ENCODE measurements at places on chromosomes 7 and 10. TPM values are rescaled to one million over a fixed set of nuclear protein-coding genes. Genes with fewer than 3 reads are reported as not detected.

DNA sequence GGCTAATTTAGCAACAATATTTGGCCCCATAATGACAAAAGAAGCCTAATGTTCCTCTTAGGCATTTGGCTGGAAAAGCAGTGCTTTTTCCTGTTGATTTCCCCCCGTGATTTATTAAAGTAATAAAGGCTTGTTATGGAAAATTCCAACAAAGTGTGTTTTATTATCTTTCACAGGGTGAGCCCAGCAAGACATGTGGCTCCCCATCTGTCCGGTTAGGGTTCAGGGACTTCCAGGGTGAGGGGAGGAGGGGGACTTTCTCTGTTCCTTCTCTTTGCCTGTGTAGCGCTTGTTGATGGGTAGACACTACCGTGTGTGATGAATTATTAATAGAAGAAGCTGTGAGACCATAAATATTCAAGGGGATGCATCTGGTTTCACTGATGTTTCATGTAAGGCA lies 39.0 kb downstream of the HTR5A start:
- DNase-seq: no peak

DNA sequence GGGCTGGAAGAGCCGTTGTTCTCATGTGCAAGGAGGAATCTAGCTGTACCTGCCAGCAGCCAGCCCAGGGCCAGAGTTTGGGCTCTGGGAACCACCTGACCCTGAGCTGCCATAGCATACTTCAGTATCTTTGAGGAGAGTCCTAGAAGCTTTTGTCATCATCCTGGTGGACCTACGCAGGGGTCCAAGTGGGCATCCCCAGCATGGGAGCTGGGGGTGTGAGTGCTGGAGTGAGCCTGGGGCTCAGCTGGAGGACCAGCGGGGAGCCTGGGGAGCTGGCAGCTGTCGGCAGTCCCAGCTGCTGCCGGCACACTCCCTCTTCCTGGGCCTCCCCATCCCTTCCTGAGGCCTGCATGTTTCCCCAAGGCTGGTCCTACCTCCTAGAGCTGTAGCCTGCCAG lies 32.5 kb downstream of the C10orf105 start:
- no peak for DNase-seq

GRCh38 chr7:32043688-32044087 lies 26.5 kb downstream of the PDE1C start:
- no peak for DNase-seq

FBH1 gene
- polyA plus RNA-seq: 69.4 TPM

CCL24 gene
- polyA plus RNA-seq: not detected

- DNase-seq: no peak
Measured at GRCh38 chr7:29430279-29430949, 133.2 kb upstream of the PRR15 start.

- no peak for DNase-seq
Measured at GRCh38 chr10:99983280-99983988, 26.3 kb downstream of the DNMBP start.

DOCK1 gene
- 68.8 TPM for polyA plus RNA-seq

GRCh38 chr10:127193125-127193524 lies 3.3 kb downstream of the INSYN2A start:
- no peak for DNase-seq

DNA sequence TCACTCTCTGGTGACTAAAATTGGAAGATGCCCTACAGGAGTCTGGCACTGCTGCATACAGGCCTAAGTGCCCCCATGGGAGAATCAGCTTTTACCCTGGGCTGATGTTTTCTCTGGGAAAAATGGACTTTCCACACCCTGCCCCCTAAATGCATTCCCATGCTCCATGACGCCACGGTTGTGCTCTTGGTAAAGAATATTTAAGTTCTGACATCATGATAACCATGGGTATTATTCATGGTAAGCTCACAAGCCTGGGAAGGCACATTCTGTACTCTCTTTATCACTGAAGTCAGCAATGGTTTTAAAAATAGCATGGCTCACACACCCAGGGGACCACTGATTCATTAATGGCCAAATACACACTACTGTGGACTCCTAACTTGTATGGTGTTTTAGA lies 43.4 kb downstream of the HIPK2 start:
- DNase-seq: no peak

GRCh38 chr10:11677480-11677879 lies 64.7 kb upstream of the ECHDC3 start:
- no peak for DNase-seq

GRCh38 chr7:123647106-123647730 lies 8.4 kb upstream of the LMOD2 start:
- no peak for DNase-seq

GRCh38 chr10:90642650-90643049 lies 215.2 kb downstream of the HTR7 start:
- DNase-seq: no peak

ANKMY2 gene
- polyA plus RNA-seq: 36.2 TPM

GRCh38 chr10:4131407-4132215 lies 346.6 kb upstream of the KLF6 start:
- DNase-seq: no peak

GRCh38 chr7:115038158-115038557 lies 116.3 kb downstream of the MDFIC start:
- DNase-seq: no peak

DNA sequence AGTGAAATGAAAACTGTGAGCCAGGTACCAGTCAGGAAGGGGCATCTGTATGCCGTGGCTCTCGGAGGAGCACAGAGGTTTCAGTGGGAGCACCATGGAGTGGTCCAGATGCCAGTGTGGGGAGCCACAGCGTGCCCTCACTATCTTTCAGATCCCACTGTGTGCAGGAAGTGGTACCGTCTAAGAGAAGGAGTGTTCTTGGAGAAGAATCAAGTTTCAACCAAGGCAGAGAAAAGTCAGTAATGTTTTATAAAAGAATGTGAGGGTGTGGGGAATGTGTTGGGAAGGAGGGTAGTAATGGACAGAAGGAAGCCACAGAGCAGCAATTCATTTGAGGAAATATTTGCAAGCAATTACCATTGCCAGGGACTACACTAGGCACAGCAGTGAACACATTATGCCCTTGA lies 35.6 kb downstream of the PRKAR2B start:
- no peak for DNase-seq

DNA sequence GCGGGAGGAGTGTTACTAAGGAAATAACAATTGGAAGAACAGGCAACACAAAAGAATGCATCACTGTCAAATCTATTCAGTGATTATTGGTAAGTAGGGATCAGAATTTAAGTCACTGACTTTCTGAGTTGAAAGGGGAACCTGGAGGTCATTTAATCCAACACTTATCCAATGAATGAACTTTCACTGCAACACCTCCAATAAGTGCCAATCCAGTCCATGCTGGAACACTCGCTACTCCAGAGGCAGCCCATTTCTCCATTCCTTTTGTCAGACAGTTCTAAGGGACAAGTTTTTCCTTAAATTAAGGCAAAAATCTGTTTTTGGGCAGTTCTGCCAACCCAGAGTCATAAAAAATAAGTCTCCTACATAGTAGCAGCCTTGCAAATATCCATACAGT lies 29.5 kb downstream of the FRA10AC1 start:
- DNase-seq: no peak

NEUROD6 gene
- not detected for polyA plus RNA-seq

DYNC1I1 gene
- polyA plus RNA-seq: 0.28 TPM

GRCh38 chr10:120715171-120715570 lies 136.0 kb upstream of the WDR11 start:
- DNase-seq: no peak

GRCh38 chr7:39683216-39683845 lies 60.0 kb downstream of the RALA start:
- DNase-seq: no peak

CALML5 gene
- not detected for polyA plus RNA-seq

PDE6C gene
- 0.28 TPM for polyA plus RNA-seq

CYP2E1 gene
- polyA plus RNA-seq: 0.69 TPM

DNAH11 gene
- polyA plus RNA-seq: 1.9 TPM

DNA sequence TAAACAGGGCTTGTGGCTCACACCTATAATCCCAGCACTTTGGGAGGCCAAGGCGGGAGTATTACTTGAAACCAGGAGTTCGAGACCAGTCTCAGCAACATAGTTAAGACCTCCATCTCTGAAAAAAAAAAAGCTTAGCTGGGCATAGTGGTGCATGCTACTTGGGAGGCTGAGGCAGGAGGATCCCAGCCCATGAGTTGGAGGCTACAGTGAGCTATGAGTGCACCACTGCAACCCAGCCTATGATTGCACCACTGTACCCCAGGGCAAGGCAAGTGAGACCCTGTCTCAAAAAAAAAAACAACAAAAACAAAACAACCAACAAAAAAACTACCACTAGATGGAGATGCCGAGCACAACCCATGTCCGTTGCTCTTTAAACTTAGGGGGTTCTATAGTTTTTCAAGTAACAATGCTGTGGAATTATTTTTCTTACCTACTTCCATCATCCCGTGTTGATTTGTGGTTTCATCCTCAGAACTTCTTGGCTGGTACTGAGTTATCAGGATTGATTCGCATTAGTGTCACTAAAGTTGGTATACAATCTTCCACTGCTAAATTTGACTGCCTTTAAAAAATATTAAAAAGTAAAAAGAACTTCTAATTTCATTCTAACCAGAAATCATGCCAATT lies 12.2 kb upstream of the REPIN1 start:
- DNase-seq: no peak

DNA sequence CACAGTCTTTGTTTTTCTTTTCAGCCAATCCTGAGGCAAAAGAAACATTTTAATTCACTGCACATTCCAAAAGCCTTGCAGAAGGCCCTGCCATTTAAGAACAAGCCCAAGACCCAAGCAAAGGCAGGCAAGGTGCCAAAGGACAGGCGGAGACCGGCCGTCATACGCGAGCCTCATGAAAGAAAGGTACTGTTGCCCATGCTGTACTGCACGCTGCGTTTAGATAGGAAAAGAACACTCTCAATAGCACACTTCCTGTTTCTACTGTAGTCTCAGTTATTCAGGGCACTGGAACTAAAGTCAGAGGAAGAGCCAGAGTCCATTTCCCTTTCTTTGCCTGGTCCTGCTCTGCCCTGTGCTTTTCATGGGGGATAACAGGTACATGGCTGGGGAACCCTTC lies 47.6 kb downstream of the BMS1 start:
- no peak for DNase-seq

DNA sequence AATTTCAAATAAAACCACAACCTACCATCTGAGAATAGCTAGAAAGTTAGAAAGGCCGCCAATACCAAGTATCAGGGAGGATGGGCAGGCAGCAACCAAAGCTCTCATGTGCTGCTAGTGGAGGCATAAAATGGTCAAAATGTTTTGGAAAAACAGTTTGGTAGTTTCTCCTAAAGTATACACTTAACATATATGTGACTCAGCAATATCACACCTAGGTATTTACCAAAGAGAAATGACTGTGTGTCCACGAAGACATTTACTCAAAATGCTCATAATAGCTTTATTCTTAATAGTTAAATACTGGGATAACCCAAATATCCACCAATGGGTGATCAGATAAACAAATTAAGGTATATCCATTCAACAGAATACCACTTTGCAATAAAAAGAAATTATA lies 14.3 kb downstream of the RHEB start:
- DNase-seq: no peak

DNA sequence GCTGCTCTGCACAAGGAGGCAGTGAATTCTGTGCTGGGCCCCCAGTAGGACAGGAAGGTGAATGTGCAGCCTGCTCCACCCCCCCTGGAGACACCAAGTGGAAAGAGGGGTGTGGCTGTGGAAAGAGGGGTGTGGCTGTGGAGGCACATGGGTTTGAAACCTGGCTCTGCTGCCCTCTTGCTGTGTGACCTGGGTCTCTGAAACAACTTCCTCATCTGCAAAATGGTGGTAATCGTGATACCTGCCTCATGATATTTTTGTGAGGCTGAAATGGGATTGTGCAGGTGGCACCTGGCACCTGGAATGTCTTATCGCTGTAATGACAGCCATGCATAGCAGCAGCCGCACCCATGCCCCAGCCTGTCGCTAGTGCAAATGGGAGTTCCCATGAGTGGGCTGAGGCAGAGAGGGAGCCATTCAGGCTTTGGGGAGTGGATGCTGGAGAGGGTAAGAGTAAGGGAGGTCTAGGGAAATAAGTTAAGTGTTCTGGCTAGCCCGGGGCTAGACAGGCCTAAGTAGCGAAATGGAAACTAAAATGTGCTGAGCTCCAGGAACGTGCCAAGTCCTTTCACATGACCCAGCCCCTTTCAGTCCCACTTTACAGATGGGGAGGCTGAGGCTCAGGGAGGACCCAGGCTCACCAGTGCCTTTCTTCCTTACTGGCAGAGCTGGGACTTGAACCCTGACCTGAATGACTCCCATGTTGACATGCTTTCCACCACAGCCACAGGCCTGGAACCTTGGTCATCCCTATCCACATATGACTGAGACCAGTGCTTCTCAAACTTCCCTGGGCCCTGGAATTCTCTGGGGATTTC lies 35.0 kb downstream of the C10orf105 start:
- DNase-seq: no peak

GRCh38 chr10:112756235-112756527 lies 193.9 kb upstream of the TCF7L2 start:
- no peak for DNase-seq

DNA sequence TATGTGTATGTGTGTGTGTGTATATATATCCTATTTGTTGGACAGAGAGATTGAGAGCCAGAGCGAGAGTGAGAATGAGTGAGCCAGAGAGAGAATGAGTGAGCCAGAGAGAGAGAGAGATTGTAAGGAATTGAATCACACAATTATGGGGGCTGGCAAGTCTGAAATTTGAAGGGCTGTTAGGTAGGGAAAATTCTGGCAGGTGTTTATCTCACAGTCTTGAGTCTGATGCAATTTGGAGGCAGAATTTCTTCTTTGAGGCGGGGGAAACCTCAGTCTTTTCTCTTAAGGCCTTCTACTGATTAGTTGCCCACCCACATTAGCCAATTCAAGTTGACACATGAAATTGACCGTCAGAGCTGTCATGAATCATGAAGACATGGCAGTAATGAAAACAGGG lies 41.0 kb upstream of the WASL start:
- DNase-seq: no peak

- DNase-seq: no peak
Measured at GRCh38 chr7:101547022-101547915, 81.8 kb downstream of the MYL10 start.

GRCh38 chr7:47186316-47186715 lies 395.6 kb downstream of the TNS3 start:
- DNase-seq: no peak

GRCh38 chr7:29318853-29319718 lies 124.5 kb downstream of the CHN2 start:
- no peak for DNase-seq

DNA sequence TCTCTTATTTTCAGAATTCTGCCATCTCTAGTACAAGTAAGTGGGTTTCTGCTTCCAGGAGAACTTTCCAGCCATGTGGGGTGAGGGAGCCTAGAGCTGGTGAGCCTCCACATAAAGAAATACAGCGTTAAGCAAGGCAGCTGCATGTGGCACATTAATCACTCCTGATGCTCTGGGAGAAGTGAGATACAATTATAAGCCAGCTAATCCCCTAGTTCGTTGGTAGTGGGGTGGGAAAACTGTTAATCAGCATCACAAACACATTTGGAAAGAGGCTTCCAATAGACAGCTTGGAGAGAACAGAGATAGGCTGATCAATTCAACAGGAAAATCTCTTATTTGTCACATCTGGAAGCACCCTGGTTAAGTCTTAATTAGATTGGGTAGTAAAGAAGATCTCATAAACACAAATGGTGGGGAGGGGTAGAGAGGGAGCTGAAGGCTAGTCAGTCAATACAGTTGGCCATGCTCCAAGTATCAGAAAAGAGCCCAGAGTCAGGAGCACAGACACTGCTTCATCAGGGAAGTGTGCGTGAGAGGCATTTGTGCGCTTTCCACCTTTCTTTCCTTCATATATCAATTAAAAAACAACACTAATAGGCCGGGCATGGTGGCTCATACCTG lies 130.6 kb downstream of the SORCS1 start:
- DNase-seq: no peak
